Stomach (tissue), 19 donors: ENCODE measurements at places on chromosomes 7 and 10. TPM values are rescaled to one million over a fixed set of nuclear protein-coding genes. Genes with fewer than 3 reads are reported as not detected.

DNA sequence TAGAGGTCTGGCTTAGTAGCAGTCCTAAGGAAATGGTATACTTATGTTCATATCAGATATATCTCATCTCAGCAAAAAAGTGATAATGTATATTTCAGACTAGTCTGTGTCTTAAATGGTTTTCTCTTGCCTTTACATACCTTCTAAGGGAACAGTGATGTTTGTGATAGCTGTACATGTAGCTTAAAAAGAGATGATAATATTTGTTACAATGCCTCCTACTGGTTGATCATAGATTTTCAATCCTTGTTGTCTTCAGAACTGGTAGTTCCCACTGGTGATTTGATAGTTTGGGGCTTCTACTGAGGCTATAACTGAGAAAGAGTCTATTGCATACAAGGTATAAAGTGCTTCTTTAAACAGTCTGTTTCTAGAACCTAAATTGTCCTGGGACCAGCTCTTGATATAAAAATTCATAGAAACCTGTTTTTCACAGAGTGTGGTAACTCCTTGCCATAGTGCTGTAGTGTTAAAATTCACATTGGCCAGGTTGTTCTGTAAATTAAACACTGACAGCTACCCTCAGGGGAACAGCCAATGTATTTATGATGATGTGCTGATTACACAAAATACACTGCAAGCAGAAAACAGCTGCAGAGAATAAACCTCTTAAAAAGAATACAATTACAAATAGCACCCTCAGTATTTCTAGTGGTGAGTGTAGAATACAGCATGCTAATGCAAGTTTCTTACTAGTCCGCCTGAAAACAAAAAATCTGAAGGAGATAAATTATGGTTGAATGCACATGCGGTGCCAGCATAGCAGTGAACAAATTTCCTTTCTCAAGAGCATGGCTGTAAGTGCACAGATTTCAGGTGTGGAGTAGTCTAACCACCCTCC lies 90.3 kb downstream of the BTRC start:
- H3K4me1 ChIP-seq: no peaks in the 10 kb centered on the region
- DNase-seq: no peak
- H3K27me3 ChIP-seq: no peaks in the 10 kb centered on the region
- no peak overlapping the region for H3K4me3 ChIP-seq
- H3K36me3 ChIP-seq: no peaks in the 10 kb centered on the region
- no peak overlapping the region for H3K27ac ChIP-seq

DNA sequence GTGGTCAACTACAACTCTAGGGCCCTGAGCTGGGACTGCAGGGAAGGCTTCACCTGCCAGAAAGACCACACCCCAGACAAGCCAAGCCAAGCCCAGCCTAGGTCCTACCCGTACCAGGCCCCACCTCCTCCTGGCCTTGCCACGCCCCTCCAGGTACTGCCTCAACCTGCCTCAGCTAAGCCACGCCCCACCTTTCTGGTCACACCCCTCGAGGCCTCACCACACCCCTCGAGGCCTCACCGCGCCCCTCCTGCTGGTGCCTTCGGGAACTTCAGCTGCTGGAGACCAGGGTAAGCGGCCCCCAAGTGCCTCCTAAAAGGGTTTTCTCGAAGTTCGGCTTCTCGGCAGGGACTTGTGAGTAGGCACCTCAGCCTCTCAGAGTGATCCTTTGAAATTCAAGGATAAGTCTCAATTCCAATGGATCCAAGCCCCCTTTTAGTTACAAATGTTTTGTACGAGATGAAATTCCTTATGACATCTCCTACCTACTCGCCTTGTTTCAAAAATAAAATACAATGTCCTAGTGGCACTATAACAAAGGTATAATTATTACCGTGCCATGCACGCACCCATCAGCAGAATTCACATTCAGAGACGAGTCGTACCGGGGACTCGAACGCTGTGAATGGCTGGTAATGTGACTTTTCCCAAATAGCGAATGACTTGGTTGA lies 171.2 kb downstream of the ARHGAP21 start:
- H3K27ac ChIP-seq: peak overlapping the region; percentile 34
- DNase-seq: peak; percentile 84

DNA sequence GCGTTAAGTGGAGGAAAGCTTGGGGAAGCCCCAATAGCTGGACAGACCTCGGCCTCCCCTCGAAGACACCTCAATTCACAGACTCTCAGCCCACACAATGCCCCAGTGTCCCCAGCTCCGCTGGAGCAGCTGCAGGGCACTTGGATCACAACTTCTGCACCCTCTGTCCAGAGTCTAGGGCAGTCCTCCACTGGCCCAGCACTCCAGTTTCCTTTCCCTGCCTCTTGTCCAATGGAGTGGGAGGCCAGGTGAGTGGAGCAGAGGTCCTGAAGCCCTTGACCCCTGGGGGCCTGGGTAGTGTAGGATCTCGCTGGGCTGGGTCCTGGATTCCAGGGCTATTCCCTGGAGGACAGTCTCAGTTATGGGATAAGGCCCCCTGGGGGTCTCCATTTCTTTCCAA lies 11.9 kb downstream of the SFRP5 start:
- H3K4me3 ChIP-seq: no peak overlapping the region
- H3K27me3 ChIP-seq: no peaks in the 10 kb centered on the region
- H3K27ac ChIP-seq: no peak overlapping the region

- H3K4me3 ChIP-seq: peak overlapping the region; percentile 95
- H3K27ac ChIP-seq: peak overlapping the region; percentile 28
- H3K27me3 ChIP-seq: no peaks in the 10 kb centered on the region
- H3K4me1 ChIP-seq: peaks cover 21% of the 10 kb centered on the region
- no peak for DNase-seq
Measured at GRCh38 chr7:30771880-30772425, 736 bp downstream of the MINDY4 start.

DNA sequence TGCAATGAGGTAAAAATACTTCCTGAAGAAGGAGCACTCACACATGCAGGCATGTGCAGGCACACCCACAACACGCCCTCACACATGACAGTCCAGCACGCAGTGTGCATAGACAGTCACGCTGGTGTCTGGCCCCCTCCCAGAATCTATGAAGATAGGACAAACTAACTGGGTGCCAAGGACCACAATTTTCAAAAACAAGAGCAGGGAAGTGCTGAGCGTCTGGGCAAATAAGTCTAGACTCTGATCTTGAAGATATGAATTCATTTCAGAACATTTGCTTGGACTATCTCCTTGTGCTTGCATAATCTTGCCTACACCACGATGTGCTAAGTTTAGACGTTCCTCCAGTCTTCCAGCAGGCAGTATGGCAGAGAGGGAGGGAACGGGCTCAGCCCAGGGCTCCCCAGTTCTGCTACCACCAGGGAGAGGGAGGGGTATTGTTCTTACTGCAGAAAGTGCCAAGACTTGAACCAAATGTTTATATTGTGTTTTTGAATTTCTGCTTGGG lies 276.5 kb upstream of the KLF6 start:
- peaks cover 8% of the 10 kb centered on the region for H3K4me1 ChIP-seq
- no peaks in the 10 kb centered on the region for H3K36me3 ChIP-seq
- peak overlapping the region; percentile 46 for H3K27ac ChIP-seq
- H3K27me3 ChIP-seq: no peaks in the 10 kb centered on the region
- H3K4me3 ChIP-seq: no peak overlapping the region
- no peak for DNase-seq

DNA sequence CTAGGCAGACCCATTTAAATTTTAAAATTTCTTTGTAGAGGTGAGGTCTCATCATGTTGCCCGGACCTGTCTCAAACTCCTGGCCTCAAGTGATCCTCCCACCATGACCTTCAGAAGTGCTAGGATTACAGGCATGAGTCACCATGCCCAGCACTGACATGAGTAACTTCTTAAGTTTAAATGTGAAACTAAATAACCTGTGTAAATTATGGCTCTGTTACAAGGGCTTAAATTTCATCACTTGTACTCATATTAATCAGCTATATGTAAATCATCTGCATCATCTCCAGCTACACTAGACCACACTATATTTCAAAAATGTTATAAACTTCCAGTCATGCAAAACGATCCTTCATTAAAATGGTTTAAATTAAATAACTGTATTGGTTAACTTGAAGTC lies 56.1 kb downstream of the ATAD1 start:
- H3K27ac ChIP-seq: no peak overlapping the region
- peaks cover 41% of the 10 kb centered on the region for H3K36me3 ChIP-seq
- no peak for DNase-seq
- no peaks in the 10 kb centered on the region for H3K27me3 ChIP-seq
- no peak overlapping the region for H3K4me3 ChIP-seq

DNA sequence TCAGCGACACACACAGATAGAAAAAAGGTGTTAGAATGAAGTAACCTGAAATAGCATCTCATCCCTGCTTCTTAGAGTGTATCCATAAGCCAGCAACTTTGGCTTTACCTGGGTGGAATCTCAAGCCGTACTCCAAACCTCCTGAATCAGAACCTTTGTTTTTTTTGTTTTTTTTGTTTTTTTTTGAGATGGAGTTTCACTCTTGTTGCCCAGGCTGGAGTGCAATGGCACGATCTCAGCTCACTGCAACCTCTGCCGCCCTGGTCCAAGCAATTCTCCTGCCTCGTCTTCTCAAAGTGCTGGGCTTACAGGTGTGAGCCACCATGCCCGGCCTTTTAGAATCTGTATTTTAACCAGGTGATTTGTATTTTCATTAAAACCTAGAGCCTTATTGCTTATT lies 9.0 kb downstream of the NRBF2 start:
- H3K4me3 ChIP-seq: no peak overlapping the region
- DNase-seq: no peak
- H3K36me3 ChIP-seq: peaks cover 21% of the 10 kb centered on the region
- peaks cover 33% of the 10 kb centered on the region for H3K4me1 ChIP-seq
- no peaks in the 10 kb centered on the region for H3K27me3 ChIP-seq
- no peak overlapping the region for H3K27ac ChIP-seq

TDRD1 gene
- not detected for total RNA-seq

DNAJB9 gene
- 22.2 TPM for total RNA-seq

RBM20 gene
- total RNA-seq: 6.2 TPM

TAC1 gene
- total RNA-seq: not detected

IFIT2 gene
- 0.58 TPM for total RNA-seq
